A549 treated with RU486 at 1 μM for 4 hours (cell line): ENCODE measurements at places on chromosomes 11 and 22. TPM values are rescaled to one million over a fixed set of nuclear protein-coding genes. Genes with fewer than 3 reads are reported as not detected.

The RRP8 gene
- 23.3 to 40.5 TPM (median 29.7 TPM) in 5 replicates for total RNA-seq

The AHNAK gene
- total RNA-seq: 186 to 202 TPM (median 195 TPM) in 5 replicates

The TRIM22 gene
- total RNA-seq: 0.39 to 1.9 TPM (median 0.85 TPM) in 5 replicates

The SMTNL1 gene
- not detected in 5 replicates for total RNA-seq

The IGSF22 gene
- not detected in 5 replicates for total RNA-seq
